Pulmonary artery endothelial cell (primary cell): ENCODE measurements at places on chromosomes 7 and 10.

GRCh38 chr7:23475576-23475839, 5.2 kb upstream of the IGF2BP3 start:
- DNase-seq = no peak

DNA sequence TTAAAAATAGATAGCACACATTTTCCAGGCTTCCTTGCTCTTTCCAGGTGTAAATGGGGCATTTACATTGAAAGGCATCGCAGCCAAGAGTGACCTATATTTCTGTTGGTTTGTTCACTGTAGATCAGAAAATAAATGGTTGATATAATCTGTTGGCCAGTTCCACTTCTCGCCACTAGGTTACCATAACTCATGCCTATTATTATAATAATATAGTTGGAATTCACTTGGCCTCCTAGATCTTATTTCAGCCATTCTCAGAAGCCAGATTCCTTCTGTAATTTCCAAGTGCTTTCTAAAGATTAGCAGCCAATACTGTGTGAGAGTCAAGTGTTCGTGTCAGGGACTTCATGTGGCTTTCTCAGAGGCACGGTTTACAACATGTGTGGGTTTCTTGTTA, 179.5 kb downstream of the DNAH11 start:
- no peak for DNase-seq

DNA sequence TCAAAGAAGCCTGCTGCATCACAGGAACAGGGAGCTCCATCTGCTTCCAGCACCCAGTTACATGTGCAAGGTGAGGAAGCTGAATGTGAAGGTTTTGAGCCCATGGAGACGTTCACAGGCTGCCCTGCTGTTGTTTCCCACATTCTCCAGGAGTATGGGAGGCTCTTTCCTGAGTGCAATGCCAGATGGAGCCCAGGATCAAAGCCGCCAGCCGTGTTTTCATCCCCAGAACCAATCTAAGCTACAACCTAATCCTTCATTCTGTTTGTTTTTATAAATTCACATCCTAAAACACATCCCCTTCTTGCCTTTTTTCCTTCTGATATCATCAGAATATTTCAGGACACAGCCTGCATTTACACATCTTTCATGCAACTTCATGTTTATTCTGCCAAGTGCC, 98.9 kb upstream of the PRR15 start:
- DNase-seq = no peak

- peak; percentile 32 for DNase-seq
These were observed 136.6 kb downstream of the PTPN20 start for GRCh38 chr10:47047577-47048525.

DNA sequence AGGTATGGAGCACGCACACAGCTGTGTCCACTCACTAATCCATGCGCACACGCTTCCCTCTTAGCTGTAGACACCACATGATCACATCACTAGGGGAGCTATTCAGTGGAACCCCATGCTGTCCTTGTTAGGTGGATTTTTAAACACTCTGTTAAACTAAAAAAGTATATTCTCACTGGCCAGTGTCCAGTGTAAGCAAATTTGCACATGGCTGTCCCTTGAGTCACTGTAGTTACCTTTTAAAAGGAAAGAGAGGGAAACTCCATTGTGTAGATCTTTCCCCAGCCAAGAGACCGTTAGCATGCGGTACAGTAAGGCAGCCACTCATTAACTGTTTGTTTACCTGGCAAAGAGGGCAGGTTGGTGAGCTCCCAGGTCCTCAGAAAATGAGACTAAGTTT, 81.6 kb upstream of the INSYN2A start:
- DNase-seq = no peak

DNA sequence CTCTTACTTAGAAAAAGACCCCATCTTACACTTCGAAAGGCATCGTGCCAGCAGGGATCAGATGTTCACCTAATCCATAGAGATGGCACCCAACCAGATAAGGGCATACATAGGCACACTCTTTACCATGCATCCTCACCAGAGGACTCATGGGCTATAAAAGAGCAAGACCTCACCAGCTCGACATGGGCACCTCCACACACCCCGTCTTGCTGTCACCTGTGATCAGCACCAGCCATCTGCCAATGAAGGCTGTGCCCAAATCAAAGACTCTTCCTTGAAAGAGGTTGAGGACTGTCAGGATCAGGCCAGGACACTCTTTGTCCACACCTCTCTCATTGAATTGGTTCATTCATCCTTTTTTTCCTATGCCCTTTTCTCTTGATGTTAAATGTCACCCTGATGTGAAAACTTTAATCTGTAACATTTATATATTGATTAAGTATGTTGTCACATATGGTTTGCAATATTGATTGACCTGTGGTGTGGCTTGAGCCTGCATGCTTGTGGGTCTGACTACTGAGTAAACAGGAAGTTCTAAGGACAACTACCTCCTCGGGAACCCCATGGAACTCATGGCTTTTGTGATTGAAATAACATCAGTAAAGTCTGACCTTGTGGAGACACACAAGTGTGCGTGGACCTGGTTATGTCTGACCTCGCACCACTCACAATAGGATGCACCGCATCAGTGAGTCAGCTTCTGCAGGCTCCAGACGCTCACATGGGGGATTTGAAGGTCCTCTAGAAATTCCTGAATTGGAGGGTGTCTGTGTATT, 75.5 kb downstream of the HTR5A start:
- DNase-seq = no peak

- DNase-seq = no peak
These were observed 88.3 kb downstream of the C10orf105 start for GRCh38 chr10:71631007-71631861.

DNA sequence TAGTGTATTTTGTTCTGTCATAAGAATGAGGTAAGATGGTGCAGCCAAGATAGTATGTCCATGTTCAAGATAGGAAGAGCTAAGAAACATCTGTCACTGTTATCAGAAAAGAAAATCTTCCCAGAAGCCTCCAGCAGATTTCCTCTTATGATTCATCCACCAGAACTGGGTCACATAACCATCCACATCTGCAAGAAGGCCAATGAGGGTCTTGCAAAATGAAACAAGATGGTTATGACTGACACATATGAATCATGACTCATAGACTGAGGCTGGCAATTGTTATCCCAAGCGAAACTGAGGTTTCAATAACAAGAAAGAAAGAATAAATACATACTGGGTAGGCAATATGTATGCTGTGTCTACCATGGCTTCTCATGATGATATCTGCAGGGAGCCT, 30.3 kb downstream of the CCNJ start:
- peak; percentile 48 for DNase-seq
